ENCODE measurements at places on chromosomes 1 and 21.
A peak's percentile ranks its signal among the peaks of the same experiment; 100 is the strongest.

DNA sequence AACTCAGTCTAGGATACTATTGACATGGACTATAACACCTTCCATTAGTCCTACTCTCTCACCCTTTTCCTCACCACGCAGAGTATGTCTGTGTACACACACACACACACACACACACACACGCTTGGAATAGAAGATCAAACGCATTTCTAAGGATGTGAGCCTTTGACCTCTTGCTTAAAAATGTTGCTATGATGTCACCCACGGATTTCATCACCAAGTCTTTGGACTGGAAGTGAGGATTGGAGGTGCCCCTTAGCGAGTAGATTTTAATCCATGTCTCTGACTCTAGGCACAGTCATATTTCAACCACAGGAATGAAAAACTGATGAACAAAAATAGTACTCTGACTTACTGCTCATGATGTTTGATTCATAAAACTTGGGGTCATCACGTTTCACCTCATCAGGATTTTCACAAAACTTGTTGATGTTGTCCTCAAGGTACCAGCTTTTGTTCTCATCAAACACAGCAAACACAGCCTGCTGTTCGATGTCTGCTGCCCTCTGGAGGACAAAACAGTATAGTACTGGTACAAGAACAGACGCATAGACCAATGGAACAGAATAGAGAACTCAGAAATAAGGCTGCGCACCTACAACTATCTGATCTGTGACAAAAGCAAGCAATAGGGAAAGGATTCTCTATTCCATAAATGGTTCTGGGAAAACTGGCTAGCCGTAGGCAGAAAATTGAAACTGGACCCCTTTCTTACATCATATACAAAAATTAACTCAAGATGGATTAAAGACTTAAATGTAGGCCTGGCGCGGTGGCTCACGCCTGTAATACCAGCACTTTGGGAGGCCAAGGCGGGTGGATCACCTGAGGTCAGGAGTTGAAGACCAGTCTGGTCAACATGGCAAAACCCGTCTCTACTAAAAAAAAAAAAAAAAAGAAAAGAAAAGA, 39.9 kb downstream of the F5 start:
- peak; percentile 9 for DNase-seq

- no peak for DNase-seq
Observed at GRCh38 chr1:218743861-218744505, 398.8 kb downstream of the TGFB2 start.

DNA sequence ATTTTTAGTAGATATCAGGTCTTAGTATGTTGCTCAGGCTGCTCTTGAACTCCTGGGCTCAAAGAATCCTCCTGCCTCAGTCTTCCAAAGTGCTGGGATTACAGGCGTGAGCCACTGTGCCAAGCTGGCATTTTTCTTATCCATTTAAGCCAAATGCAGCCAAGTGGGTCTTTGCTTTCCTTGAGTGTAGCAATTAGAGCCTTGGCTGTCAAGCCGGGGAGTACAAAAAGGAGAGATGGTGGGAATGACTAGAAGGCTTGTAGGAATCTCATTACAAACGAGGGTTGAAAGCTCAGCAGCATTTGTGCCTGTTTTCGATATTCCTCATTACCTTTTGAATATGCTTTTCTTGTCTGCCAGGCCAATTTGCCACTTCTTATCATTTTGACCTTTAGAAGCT, 140.9 kb downstream of the DISC1 start:
- DNase-seq = no peak

GRCh38 chr1:87979079-87979478, 650.4 kb downstream of the LMO4 start:
- DNase-seq = no peak

- no peak for DNase-seq
Observed at GRCh38 chr1:221494670-221495069, 247.2 kb downstream of the DUSP10 start.

DNA sequence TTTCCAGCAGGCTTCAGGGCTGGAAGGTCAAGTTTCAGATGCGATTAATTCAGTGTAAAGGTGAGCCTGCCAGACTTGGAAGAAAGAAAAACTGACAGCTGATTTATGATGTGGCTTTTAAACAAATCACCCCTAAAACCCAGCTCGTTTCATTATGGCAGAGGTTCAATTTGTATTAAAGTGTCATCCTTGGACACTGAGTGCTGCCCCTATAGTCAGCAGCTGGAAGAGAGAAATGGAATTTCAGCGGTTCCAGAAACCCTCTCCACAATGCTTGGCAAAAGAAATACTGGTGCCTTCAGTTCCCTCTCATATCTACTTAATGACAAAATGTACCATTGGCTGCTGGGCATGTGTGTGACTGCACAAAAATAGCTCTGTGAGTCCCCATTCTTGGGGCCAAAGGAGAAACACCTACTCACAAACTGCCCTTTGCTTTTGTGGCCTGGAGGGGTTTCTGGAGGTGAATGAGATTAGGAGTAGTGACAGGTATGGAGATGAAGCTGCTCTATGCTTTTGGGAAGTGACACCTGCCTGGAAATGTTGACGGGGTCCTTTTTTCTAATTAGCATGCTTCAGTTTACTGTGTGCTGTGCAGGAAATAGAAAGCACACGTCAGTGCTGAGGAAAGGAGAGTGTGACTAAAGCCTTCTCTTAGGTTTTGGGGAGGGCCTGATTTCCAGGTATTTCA, 95.1 kb upstream of the TSPAN2 start:
- DNase-seq = no peak

- no peak for DNase-seq
Observed at GRCh38 chr1:118486199-118486598, 301.2 kb upstream of the SPAG17 start.
